ENCODE measurements at places on chromosomes 1 and 21. TPM values are rescaled to one million over a fixed set of nuclear protein-coding genes. Genes with fewer than 3 reads are reported as not detected.

Gene CCDC18
- polyA plus RNA-seq = 0.53 TPM

Gene MTARC2
- polyA plus RNA-seq = 11.6 TPM

Gene MLLT11
- 145 TPM for polyA plus RNA-seq

Gene EDEM3
- polyA plus RNA-seq = 2.6 TPM
